Activated CD8-positive, alpha-beta T cell treated with anti-CD3 and anti-CD28 coated beads, Interleukin-2, amount 10 ng/mL, durations not matched to agents 7 days and 5 days (primary cell): ENCODE measurements at places on chromosomes 16 and 17. TPM values are rescaled to one million over a fixed set of nuclear protein-coding genes. Genes with fewer than 3 reads are reported as not detected.

CACNG5 gene
- total RNA-seq, result not detected

GABARAPL2 gene
- 59.6 TPM for total RNA-seq

CACNG3 gene
- total RNA-seq, result not detected

TMEM235 gene
- total RNA-seq, result not detected

CALB2 gene
- total RNA-seq, result not detected

FBXO31 gene
- total RNA-seq, result 30.1 TPM

DNA sequence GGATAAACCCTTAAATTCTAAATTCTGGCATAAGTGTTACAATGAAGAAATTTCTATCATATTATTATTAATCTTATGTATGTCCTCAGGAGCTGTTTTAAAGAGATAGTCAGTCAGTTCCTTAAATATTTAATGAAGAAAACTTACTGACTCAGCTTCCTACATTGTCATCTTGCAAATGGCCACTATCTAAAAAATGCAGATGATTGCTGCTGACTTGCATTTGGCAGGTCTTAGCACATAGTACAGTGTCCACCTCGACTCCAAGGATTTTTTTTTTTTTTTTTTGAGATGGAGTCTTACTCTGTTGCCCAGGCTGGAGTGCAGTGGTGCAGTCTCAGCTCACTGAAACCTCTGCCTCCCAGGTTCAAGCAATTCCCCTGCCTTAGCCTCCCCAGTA lies 55.1 kb upstream of the CORO6 start:
- no peak overlapping the region for H3K4me3 ChIP-seq
- H3K27me3 ChIP-seq, result no peaks in the 10 kb centered on the region
- DNase-seq, result no peak
- peaks cover 20% of the 10 kb centered on the region for H3K4me1 ChIP-seq
- H3K36me3 ChIP-seq, result peaks cover 53% of the 10 kb centered on the region
- no peak overlapping the region for H3K27ac ChIP-seq

DNA sequence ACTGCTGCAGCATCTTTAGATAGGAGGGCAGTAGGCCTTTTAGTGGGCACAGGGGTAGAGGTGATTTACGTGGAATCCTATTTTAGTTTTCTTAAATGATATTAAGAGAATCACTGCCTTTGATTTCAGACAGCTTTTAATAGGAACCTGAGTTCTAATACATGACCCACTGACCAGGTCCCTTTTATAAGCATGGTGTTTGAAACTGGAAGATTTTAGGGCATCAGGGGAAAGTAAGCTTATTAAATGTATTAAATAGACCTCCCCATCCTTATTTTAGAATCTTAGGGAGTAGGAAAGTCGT lies 2.0 kb downstream of the MSL1 start:
- no peak for DNase-seq
- H3K36me3 ChIP-seq, result peaks cover 33% of the 10 kb centered on the region
- peak overlapping the region; percentile 84 for H3K4me3 ChIP-seq
- no peaks in the 10 kb centered on the region for H3K27me3 ChIP-seq
- H3K4me1 ChIP-seq, result peaks cover 28% of the 10 kb centered on the region

GRCh38 chr16:67170949-67171649 lies 761 bp downstream of the NOL3 start:
- no peak for DNase-seq
- peaks cover 10% of the 10 kb centered on the region for H3K36me3 ChIP-seq
- peak overlapping the region; percentile 42 for H3K4me3 ChIP-seq
- H3K27me3 ChIP-seq, result peaks cover 49% of the 10 kb centered on the region
- no peak overlapping the region for H3K27ac ChIP-seq
- peaks cover 59% of the 10 kb centered on the region for H3K4me1 ChIP-seq

DNA sequence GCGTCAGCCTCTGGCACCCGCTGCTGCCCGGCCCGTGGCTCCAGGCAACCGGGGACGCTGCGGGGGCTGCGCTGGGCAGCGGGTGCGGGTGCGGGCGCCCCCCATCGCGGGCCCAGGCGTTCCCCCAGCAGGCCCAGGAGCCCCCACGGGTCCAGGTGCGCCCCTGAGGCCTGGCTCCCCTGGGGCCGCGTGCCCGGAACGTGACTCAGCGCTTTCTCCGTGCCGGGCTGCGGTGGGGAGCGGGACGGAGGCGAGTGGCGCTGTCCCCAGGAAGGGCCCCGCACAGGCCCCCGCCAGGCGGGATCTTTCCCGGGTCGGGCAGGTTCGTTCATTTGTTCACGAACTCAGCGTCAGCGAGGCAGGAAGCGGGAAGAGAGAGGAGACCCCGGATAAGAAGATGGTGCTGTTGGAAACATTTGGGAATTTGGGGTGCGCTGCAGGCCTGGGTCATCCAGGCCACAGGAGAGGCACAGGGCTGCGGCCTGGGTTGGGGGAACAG lies 18.4 kb upstream of the EXOC7 start:
- peaks cover 45% of the 10 kb centered on the region for H3K4me1 ChIP-seq
- peak overlapping the region; percentile 26 for H3K4me3 ChIP-seq
- no peaks in the 10 kb centered on the region for H3K36me3 ChIP-seq
- H3K27me3 ChIP-seq, result no peaks in the 10 kb centered on the region
- peak overlapping the region; percentile 73 for H3K27ac ChIP-seq
- no peak for DNase-seq

GRCh38 chr17:45225051-45225700 lies 3.5 kb downstream of the FMNL1 start:
- H3K27ac ChIP-seq, result peak overlapping the region; percentile 94
- peak; percentile 42 for DNase-seq
- peaks cover 61% of the 10 kb centered on the region for H3K4me1 ChIP-seq
- peaks cover 71% of the 10 kb centered on the region for H3K36me3 ChIP-seq
- no peaks in the 10 kb centered on the region for H3K27me3 ChIP-seq

- peaks cover 6% of the 10 kb centered on the region for H3K27me3 ChIP-seq
- no peak overlapping the region for H3K27ac ChIP-seq
- no peaks in the 10 kb centered on the region for H3K4me1 ChIP-seq
- no peak overlapping the region for H3K4me3 ChIP-seq
- no peak for DNase-seq
These were observed 40.2 kb upstream of the SMPD3 start for GRCh38 chr16:68488554-68488953.

DNA sequence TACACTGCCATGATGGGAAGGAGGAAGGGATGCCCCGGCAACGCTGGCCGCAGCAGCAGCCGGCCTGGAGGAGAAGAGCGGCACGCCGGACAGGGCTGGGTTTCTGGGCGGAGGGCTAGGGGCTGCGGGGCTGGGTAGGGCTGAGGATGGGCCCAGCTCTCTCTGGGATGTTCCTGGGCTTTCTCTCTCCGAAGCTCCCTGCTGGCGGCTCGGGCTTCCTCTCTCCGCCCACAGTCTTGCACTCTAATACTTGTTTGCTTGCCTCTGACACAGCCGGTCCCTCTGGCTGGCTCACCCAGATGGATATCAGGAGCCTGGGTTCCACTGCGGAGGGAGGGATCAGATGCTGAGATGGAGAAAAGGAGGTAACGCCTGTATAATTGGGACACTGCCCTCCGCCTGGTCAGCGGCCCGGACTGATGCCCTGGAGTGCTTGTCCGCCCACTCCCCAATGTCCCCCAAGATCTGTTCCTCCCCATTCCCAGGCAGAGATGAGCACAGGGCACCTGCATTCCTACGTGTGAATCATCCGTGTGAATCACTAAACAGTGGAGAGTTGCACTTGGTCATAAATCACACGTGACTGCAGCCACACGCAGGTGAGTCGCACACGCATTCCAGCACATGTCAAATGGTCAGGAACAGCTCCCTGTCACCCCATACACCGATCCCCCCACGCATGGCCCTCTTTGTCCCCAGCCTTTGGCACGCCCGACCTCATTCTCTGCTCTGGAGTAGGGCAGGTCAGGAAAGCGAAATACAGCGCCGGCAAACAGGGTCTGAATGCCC lies at the start of gene ALOXE3:
ALOXE3 (minus strand) TSS at position 535 of the 789 bp plus-strand sequence; CDS start at position 11, 524 bp downstream.
- peaks cover 5% of the 10 kb centered on the region for H3K36me3 ChIP-seq
- H3K27me3 ChIP-seq, result peaks cover 51% of the 10 kb centered on the region
- peaks cover 43% of the 10 kb centered on the region for H3K4me1 ChIP-seq
- peak within 1 kb of the TSS; percentile 89 for H3K4me3 ChIP-seq
- DNase-seq, result no peak

DNA sequence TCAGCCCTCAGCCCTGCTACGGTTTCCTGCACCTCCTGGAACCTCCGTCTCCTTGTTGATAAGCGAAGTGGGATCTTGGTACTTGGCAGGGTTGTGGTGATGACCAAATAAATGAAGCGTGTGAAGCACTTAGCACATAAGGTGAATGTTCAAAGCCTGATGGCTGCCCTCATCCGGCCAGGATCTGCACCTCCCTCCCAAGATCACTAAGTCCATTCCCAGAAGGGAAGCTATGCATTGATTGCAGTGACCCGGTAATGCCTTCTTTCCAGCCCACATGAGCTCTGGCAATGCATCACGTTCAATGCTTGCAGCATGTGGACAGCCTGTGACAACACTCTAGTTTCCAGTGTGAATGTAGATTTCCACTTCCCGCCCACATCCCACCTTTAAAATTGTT lies 24.9 kb upstream of the RHOT1 start:
- H3K4me3 ChIP-seq, result no peak overlapping the region
- DNase-seq, result no peak
- peaks cover 11% of the 10 kb centered on the region for H3K4me1 ChIP-seq
- no peaks in the 10 kb centered on the region for H3K36me3 ChIP-seq
- peak overlapping the region; percentile 55 for H3K27ac ChIP-seq

GRCh38 chr16:87499189-87499486 lies 6.3 kb upstream of the ZCCHC14 start:
- no peak overlapping the region for H3K27ac ChIP-seq
- no peaks in the 10 kb centered on the region for H3K36me3 ChIP-seq
- DNase-seq, result no peak
- H3K4me1 ChIP-seq, result peaks cover 13% of the 10 kb centered on the region
- H3K27me3 ChIP-seq, result peaks cover 19% of the 10 kb centered on the region
- no peak overlapping the region for H3K4me3 ChIP-seq

DNA sequence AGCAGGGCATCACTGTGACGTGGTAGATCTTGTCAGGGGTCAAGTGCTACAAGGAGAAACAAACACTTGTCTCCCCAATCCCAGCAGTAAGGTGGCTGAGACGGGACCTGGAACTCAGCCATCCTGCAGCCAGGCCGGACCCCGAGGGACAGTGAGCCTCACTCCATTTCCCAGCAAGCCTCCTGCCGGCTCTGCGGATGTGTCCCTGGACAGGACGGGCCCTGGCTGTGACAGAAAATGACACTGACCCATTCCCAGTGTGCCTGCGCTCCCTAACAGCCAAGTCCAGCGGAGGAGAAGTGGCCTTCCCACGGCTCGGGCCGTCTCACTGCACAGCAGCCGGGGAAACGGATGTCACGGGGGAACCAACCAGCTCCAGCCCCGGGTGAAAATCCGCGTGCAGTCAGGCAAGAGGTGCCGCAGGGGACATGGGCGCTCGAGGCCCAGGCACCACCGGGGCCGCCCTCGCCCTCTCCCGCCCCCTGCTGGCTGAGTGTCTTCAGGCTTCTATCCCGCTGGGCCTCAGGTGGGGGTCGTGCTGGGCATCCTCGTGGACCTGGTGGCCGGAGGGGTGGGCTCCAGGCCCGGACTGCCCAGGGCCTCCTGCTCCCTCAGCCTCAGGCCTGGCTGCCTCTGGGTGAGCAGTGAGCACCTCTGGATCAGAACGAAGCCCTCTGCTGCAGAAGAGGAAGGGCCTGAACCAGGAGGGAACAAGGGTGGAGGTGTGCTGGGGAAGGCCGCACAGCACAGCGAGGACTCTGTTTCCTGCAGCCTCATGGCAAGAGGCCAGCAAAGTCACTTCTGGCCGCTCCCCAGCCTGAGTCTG lies 6.7 kb downstream of the HAGHL start:
- no peak overlapping the region for H3K4me3 ChIP-seq
- no peak overlapping the region for H3K27ac ChIP-seq
- DNase-seq, result no peak
- peaks cover 19% of the 10 kb centered on the region for H3K36me3 ChIP-seq

DNA sequence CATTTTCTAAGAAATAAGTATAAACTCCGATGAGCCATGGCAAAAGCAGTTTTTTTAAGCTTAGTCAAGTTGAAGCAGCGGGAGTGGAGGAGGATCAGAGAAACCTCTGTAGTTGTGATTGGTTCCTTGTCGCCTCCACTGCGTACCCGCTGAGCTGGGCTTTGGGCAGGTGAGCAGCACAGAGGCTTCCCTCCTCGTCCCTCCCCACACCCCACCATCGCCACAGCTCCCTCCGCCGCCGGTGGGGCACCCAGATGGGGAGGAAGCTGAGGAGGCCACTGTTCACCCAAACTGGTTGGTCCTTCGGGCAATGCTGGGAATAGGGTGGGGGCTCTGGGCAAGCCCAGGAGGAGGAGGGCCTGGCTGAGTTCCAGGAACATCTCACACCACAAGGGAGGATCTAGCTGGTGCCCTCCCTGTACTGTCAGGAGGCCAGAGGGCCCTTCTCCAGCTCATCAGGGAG lies 5.2 kb upstream of the MRPL38 start:
- DNase-seq, result no peak
- H3K27ac ChIP-seq, result no peak overlapping the region
- H3K4me3 ChIP-seq, result no peak overlapping the region
- H3K36me3 ChIP-seq, result peaks cover 3% of the 10 kb centered on the region
- peaks cover 22% of the 10 kb centered on the region for H3K4me1 ChIP-seq

- DNase-seq, result no peak
- H3K36me3 ChIP-seq, result no peaks in the 10 kb centered on the region
- peaks cover 10% of the 10 kb centered on the region for H3K4me1 ChIP-seq
- peaks cover 21% of the 10 kb centered on the region for H3K27me3 ChIP-seq
- H3K4me3 ChIP-seq, result no peak overlapping the region
- H3K27ac ChIP-seq, result no peak overlapping the region
These were observed 11.0 kb upstream of the WIPI1 start for GRCh38 chr17:68468334-68468733.

DNA sequence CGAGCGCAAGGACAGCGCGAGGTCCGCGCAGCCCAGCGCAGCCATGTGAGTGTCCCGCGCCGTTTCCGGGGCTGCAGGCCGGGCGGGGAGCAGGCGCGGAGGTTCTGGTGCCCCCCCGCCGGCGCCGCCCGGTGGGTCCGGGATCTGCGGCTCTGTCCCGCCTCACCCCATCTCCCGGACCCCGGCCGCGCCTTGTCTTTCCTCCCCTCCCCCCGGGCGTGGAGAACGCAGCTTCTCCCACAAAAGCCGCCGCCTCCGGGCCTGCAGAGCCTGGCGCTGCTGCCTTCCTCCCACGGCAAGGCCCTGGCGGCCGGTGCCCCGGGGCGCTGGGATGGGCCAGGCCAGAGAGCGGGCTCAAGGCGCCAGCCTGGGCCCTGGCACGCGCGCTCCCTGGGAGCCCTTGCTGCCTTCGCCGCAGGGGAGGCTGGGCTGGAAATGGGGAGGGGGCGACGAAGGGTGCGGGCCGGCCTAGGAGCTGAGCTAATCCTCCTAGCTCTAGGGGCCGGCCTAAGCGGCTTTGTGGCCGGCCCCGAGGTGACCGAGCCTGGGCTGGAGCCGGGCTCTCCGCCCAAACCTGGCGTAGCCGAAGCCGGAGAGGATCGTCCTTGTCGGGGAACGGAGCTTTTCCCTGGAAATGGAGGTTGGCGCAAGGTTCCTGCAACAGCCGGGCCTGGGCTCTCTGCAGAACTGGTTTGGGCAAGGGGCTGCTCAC lies 397 bp downstream of the RIPOR1 start:
- H3K27me3 ChIP-seq, result peaks cover 49% of the 10 kb centered on the region
- DNase-seq, result no peak
- H3K4me3 ChIP-seq, result peak overlapping the region; percentile 44
- H3K36me3 ChIP-seq, result peaks cover 3% of the 10 kb centered on the region
- peaks cover 20% of the 10 kb centered on the region for H3K4me1 ChIP-seq

- peaks cover 29% of the 10 kb centered on the region for H3K4me1 ChIP-seq
- DNase-seq, result no peak
- H3K36me3 ChIP-seq, result no peaks in the 10 kb centered on the region
- peaks cover 2% of the 10 kb centered on the region for H3K27me3 ChIP-seq
These were observed 47.4 kb downstream of the PKD1L3 start for GRCh38 chr16:71952825-71953224.
